Psoas muscle (tissue), 8 donors: ENCODE measurements at places on chromosomes 1 and 21.

GRCh38 chr1:117615474-117615873 lies 9.6 kb downstream of the TENT5C start:
- DNase-seq = no peak

DNA sequence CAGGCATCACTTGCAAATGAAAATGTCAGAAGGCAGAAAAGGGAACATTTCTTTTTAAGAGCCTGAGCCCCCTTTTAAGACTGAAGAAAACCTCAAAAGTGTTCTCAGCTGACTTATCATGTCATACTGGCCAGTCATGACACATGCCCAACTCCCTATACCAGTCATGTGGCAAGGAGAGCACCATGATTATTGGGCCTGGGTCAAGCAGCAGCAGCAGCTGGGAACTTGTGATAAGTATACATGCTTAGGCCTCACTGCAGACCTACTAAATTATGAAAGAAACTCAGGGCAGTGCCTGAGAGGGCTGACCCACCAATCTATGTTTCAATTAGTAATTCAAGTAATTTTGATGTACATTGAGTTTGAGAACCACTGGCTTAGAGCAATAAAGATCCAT lies 8.6 kb downstream of the RO60 start:
- no peak for DNase-seq

DNA sequence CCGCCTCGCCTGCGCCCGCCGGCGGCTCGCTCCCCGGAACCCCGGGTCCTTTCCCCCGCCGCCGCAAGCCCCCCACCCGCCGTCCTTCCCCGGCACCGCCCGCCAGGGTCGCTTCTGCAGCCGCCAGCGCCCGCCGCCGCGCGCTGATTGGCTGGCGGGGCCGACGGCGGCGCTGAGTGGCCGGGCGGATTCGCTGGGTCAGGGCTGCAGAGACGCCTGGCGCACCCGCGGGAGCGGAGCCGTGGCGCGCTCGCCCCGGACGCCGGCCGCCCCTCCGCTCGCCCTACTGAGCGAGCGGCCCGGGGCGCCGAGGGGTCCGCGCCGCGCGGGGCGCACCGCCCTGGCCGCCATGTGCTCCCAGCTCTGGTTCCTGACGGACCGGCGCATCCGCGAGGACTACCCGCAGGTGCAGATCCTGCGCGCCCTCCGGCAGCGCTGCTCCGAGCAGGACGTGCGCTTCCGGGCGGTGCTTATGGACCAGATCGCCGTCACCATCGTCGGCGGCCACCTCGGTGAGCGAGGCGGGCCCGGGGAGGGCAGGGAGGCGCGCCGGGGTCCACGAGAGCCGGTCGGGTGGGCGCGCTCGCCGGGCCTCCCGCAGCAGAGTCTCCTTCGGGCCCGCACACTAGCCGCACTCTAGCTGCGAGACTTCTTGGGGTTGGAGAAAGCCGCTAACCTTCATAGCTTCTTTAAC lies at the start of gene RIMKLA:
Gene RIMKLA (plus strand): TSS at position 207 of the 694 bp plus-strand sequence. CDS start 143 bp downstream, at position 350.
- peak; percentile 73 for DNase-seq

GRCh38 chr1:204711947-204712701 lies 26.6 kb upstream of the LRRN2 start:
- peak; percentile 38 for DNase-seq

GRCh38 chr1:161506336-161507223 lies 1.3 kb downstream of the FCGR2A start:
- no peak for DNase-seq

DNA sequence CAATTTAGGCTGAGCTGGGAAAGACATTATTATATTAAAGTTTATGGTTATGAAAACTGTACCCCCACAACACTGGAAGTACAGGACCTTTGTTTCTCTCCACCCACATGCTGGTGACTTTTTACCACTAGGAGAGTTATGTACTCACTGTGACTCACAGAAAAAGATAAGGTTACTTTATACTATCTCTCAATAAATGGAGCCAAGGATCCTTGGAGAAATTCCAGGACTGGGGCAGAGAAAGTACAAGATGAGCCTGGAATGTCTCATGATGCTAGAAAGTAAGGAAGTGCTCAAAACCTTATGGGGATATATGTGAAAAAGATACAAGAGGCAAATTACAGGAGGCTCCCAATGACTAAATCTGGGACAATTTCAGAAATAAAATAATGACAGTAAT lies 63.9 kb upstream of the C1orf105 start:
- no peak for DNase-seq

DNA sequence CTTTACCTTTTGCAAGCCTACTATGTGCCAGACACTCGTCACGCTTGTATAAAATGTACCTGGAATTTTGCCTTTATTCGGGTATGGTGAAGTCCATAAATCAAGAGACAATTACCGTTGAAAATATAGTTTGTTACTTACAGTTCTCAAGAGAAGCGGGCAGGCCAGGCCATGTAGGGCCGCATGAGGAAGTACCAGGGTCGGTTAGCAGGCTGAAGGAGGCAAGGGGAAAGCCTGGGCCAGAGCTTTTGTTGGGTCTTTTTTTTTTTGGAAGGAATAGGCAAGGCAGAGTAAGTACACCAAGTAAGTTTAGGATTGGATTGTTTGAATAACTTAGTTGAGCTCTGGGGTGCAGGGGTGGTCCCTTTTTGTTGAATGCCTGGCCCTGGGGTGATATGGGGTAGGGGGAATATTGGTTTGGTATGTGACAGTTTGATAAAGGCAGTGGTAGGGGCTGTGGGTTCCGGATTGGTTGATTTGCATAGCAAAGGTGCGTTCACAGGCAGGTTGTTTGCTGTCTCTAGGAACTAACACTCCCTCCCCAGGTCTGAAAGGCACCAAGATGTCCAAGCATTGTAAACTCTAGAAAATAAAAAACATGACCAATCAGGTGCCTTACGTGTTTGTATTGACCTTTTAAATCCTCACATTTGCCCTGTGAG lies 80.7 kb downstream of the KAZN start:
- DNase-seq = no peak

GRCh38 chr1:19058476-19058797 lies 102.0 kb upstream of the IFFO2 start:
- no peak for DNase-seq

DNA sequence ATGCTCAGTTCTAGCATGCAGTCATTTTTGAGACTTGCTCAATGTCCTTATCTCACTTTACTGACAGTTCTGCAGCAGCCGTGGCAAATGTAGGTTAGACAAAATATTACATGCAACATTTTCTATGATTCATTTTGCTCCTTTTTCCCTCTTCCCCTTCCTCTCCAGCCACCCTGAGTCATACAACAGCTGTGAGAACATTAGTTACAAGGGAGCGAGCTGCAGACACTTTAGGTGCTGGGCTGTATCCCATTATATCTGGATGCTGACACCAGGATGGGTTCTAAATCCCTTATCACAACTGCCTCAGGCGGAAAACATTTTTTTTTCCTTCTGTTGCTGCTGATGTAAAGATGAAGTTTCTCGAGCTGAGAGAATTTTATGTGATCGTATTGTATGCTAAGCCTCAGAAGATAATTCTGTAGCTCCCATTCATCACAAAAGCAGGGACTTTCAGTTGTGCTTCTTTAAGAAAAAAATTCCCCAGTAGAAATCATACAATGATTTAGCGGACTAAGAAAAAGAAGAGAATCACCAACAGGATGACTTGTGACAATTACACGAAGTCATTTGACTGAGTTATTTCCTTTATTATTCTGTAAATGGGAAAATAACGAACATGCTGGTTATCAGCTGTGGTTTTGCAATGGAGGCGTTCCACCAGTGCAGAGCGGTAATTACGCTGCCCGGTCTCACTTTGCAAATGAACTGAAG lies 345.0 kb downstream of the DISC1 start:
- no peak for DNase-seq
